ENCODE measurements at places on chromosomes 6 and 20.

- DNase-seq, result no peak
These were observed 9.2 kb downstream of the LAMP5 start for GRCh38 chr20:9523636-9524035.

DNA sequence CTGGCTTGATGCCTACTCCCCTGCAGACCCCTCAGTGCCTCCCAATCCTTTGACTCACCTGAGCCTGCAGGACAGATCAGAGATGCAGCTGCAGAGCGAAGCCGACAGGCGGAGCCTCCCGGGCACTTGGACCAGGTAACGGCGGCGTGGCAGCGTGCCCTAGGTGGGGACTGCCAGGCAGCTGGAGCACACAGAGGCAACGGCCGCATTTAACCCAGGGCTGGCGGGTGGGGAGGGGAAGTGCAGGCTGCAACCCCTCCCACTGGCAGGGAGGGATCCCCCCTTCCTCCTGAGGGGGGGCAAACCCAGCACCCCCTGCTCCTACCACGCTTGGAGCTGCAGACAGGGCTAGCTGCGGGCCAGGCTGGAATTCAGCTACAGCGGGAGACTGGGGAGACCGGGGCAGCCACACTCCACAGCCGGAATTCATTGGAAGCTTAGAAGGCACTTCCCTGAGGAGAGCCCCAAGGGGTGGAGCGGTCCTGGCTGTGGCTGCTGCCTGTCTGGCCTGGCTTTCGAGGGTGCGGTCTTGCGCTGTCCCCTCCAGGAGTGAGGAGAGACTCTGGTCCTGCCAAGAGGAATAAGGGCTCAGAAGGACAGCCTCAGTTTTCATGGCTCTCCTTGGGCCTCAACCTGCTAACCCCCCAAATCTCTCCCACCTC, at the start of gene MATN4:
TSS of gene MATN4 (minus strand) at position 183 of the 662 bp plus-strand sequence. CDS start 2,717 bp downstream, outside the sequence.
- no peak for DNase-seq

GRCh38 chr6:100712997-100713396, 168.1 kb downstream of the ASCC3 start:
- no peak for DNase-seq

- no peak for DNase-seq
These were observed 568.2 kb downstream of the HDGFL1 start for GRCh38 chr6:23137611-23138010.

- DNase-seq, result no peak
These were observed 31.5 kb downstream of the RPF2 start for GRCh38 chr6:111013144-111013915.

GRCh38 chr6:63389191-63389844, 69.5 kb upstream of the LGSN start:
- no peak for DNase-seq

DNA sequence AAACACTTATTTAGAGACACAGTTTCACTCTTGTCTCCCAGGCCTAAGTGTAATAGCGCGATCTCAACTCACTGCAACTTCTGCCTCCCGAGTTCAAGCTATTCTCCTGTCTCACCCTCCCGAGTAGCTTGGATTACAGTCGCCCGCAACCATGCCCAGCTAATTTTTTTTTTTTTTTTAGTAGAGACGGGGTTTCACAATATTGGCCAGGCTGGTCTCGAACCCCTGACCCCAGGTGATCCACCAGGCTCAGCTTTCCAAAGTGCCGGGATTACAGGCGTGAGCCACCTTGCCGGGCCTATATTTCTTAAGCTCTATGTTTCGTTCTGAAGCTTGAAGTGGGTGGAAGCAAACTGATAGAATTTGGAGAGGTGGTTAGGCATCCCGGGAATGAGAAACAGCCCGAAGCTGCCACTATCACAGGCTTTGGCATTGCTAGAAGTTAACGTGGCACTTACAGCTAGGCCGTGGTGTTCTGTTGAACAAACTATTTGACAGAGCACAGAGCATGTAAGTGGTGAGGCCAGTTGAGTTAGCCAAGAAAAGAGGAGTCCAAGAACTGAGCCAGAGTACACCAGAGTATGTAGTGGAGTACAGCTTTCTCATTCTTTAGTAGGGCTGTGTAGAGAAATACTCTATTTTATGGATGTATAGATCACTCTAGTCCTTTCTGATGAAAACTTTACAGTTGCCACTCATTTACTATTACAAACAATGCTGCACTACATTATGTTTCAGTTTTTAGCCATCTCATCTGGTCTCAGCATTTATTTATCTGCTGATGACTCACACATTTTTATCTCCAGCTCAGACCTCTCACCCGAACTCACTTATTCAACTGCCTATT, 62.0 kb upstream of the HFE start:
- DNase-seq, result no peak

GRCh38 chr6:47187893-47188587, 121.7 kb downstream of the TNFRSF21 start:
- DNase-seq, result no peak

GRCh38 chr6:125008957-125009356, 46.7 kb downstream of the RNF217 start:
- no peak for DNase-seq

DNA sequence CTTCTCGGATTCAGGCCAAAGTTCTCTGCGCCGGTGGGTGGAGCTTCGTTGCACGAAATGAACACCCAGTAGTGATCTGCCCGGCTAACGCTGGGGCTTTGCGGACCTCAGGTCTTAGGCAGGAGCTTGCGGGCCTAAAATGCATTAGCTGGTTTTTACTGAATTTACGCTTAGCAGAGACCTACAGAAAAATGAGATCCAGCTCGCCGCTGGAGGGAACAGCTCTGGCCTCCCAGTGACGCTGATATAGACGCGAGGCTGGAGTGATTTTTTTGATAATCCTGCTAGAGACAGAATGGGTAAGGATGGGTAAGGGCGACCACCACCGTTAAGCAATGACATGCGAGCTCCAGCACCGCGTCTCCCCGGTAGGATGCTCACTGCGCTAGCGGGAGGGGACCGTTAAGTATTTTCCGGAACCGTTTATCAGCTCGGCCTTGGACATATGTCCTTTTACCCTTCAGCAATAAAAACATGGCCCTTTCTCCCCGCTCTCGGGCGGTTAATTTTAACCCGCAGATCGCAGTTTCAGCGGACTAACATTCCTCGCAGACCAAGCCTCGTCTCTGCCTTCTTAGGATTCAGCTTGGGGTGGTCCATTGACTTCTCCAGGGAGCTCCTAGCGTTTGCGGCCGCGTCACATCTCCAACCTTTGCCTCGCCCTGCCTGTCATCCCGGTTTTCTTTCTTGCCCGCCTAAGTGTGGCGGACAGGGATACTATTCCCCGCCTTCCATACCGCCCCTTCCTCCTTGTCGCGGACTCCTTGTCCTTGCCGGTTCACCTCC, 109.3 kb downstream of the GPX5 start:
- DNase-seq, result no peak

DNA sequence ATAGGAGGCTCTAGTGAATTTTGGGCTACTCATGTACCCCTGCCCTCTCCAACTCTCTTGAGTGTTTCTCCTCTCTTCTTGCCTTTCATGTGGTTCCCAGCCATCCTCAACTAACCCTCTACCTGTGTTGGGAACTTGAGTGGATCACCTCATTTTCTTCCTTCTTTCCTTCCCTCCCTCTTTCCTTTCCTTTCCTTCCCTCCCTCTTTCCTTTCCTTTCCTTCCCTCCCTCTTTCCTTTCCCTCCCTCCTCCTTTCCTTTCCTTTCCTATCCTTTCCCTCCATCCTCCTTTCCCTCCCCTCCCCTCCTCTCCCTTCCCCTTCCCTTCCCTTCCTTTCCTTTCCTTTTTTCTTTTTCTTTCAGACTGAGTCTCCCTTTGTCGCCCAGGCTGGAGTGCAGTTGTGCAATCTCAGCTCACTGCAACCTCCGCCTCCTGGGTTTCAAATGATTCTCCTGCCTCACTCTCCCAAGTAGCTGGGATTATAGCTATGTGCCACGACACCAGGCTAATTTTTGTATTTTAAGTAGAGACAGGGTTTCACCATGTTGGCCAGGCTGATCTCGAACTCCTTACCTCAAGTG, 63.8 kb downstream of the BTBD3 start:
- DNase-seq, result no peak

- DNase-seq, result peak; percentile 24
These were observed 1.1 kb downstream of the TCP11 start for GRCh38 chr6:35139924-35140638.

- no peak for DNase-seq
These were observed 100.6 kb downstream of the HIVEP1 start for GRCh38 chr6:12112540-12113189.

GRCh38 chr6:36829919-36830544, 9.2 kb downstream of the CPNE5 start:
- no peak for DNase-seq

GRCh38 chr6:8006208-8006607, 58.0 kb downstream of the BLOC1S5 start:
- no peak for DNase-seq

- DNase-seq, result no peak
These were observed 14.5 kb upstream of the FBXO30 start for GRCh38 chr6:145829102-145829501.

DNA sequence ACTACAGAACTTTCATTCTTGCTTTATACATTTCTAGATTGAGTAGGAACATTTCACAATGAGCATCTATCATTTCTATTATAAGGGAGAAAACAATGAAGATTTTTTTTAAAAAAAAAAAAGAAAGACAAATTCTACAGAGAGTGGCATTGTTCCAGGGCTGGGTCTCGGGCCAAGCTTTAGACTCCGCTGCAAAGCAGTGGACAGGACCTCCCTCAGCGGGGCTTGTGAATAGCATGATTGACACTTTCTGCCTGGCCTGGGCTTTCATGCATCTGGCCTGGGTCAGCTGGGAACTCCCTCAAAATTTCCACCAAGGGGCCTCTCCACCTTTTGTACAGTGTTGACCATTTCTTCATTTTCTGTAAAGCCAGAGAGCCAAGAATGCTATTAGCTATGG, 55.8 kb upstream of the HIVEP2 start:
- DNase-seq, result no peak

GRCh38 chr6:15400572-15401004, 154.7 kb downstream of the JARID2 start:
- no peak for DNase-seq

GRCh38 chr6:2798586-2799134, 33.5 kb downstream of the WRNIP1 start:
- DNase-seq, result no peak

DNA sequence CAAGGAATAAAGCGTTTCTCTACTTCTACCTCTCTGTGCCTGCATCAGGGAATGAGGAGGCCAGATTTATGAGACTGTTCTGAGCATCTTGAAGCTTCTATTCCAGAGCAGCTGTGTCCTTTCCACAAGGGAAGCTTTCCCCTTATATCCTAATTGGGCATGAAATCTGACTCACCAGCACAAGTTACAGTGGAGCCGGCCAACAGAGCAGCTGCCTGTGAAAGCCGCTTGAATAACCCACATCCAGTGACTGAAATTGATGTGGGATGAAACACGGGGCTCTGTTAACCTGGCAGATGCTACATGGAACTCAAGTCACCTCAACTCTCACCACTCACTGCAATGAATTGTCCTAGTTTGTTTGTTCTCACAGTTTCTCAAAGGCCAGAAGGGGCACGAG, 400.3 kb downstream of the TFAP2A start:
- no peak for DNase-seq

Measured in effector CD4-positive, alpha-beta T cell (primary cell).